Daoy (cell line): ENCODE measurements at places on chromosomes 7 and 10. TPM values are rescaled to one million over a fixed set of nuclear protein-coding genes. Genes with fewer than 3 reads are reported as not detected.

Gene NPSR1
- not detected in 2 replicates for total RNA-seq

GRCh38 chr10:89479771-89480446 lies 55.5 kb downstream of the SLC16A12 start:
- DNase-seq = no peak

DNA sequence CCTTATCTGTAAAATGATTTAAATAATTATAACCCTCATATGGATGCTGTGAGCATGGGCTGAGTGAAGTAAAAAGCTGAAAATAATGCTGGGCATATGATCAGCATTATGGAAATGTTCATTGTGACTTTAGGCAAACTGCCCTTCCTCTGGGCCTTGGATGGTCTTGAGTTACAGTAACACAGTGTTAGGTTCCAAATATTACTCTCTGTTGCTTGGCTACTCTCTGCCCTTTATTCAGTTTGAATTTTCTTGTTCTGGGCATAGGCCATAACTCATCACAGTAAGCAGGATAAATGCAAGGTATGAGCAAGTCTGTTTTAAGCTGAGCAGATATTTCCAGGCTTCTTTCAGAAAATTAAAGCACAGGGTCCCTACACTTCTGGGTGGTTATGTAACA lies 868.0 kb downstream of the KCNMA1 start:
- DNase-seq = no peak

Gene GRID1
- total RNA-seq = not detected in 2 replicates

Gene PRLHR
- not detected in 2 replicates for total RNA-seq

DNA sequence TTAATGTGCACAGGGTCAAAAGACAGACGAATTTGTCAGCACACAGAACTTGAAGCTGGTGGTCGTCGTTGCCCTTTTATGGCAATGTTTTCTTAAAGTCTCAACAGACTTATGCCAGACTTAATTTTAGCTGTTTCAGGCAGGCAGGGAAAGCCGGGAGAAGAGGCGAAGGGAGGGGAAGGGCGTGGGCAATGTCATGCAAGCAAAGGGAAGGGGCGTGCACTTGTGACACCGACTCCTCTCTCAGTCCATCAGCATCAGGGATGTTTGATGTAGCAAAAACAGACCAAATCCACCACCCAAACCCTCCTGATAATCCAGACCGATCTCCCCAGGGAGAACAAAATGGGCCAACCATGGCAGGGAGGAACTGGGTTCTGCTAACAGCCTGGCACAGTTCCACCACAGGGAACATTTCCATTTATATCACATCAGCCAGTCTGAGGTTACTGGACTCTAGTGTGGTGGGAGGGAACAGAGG lies 118.1 kb upstream of the RHEB start:
- DNase-seq = peak; percentile 32

DNA sequence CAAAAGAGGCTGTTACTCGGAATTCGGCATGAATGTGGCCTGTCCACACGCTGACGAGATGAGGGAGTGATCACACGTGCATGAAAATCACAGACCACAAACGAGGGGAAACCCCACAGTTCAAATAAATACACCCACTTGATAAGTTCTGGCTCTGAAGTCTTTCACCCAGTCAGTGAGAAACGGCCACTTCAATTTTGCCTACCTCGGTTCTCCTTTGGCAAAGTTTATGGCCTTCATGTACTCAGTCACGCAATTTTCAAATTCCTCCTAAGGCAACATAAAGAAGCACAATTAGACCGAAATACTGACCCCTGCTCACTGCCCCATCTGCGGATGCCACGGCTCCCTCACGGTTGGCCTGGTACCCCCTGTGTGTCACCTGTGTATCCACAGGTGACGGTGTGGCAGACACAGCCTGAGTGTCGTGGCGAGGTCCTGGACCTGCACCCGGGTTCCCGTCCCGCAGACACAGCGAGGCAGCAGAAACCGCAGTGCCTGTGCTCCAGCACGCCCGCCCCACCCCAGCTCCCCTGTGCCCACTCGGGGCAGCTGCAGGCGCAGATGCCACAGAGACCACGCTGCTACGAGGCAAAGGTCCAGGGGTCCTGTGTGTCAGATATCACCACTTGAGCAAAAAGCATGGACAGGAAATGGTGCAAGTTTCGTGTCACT lies 1.4 kb downstream of the CFAP46 start:
- peak; percentile 22 for DNase-seq

- no peak for DNase-seq
These were observed 312.6 kb downstream of the FGFR2 start for GRCh38 chr10:121285406-121286196.

DNA sequence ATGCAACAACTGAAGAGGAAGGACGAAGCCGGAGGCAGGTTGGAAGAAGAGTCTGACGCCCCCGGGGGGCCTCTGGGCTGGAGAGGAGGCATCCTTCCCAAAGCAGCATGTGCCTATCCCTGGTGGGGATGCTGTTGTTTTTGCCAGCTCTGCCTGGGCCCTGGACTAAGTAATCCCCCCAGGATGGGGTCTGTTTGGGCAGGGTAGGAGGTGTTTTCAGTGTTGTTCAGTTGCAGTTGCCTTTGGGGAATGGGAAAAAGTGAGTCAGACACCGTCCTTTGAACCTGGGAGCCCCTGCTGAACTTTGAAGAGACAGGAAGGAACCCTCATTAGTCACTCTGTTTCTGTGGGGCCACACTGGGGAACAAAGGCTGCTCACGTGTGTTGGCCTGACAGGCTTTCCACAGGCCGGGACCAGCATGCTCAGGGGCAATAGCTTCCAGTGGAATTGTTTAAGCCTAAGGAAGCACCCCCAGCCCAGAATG lies 35.2 kb upstream of the GDF10 start:
- DNase-seq = no peak

DNA sequence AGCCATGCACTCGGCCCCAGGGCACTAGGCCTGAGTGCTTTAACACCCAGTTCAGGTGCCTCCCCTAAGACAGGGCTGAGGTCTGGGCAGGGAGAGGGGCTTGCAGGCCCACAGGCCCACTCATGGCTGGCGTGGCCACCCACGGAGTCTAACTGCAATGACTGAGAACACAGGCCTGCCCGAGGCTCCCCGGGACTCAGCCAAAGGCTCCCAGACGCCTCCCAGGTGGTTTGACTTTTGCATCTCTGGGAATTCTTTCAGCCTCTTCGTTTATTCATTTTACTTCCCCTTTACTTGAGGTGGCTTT lies 37.3 kb downstream of the PTPRN2 start:
- no peak for DNase-seq

Gene ADAM8
- 2.9 and 6.2 TPM in 2 replicates for total RNA-seq

GRCh38 chr7:11217848-11218565 lies 244.3 kb downstream of the PHF14 start:
- no peak for DNase-seq

DNA sequence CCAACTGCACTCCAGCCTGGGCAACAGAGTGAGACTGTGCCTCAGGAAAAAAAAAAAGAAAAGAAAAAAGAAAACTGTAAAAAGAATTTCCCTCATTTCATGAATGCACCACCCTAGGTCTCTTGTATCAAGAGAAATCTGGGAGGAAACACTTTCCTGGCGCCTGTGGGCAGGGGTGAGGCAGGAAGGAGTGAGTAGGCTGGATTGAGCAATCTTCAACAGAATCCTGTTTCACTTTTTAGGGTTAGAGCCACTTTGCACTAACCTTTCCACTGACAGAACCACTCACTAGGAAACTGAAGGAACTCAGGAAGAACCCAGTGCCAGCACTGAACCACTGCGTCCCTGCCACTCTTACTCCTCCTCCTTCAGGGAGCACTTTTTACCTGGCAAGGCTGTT lies 282.1 kb downstream of the CCDC3 start:
- DNase-seq = no peak

Gene SORBS1
- total RNA-seq = 4.9 and 5.4 TPM in 2 replicates

Gene MIOS
- 32.7 and 39.4 TPM in 2 replicates for total RNA-seq

GRCh38 chr10:78634835-78635234 lies 433.9 kb upstream of the ZMIZ1 start:
- DNase-seq = peak; percentile 64

- no peak for DNase-seq
These were observed 13.2 kb upstream of the TAS2R60 start for GRCh38 chr7:143429770-143430698.

DNA sequence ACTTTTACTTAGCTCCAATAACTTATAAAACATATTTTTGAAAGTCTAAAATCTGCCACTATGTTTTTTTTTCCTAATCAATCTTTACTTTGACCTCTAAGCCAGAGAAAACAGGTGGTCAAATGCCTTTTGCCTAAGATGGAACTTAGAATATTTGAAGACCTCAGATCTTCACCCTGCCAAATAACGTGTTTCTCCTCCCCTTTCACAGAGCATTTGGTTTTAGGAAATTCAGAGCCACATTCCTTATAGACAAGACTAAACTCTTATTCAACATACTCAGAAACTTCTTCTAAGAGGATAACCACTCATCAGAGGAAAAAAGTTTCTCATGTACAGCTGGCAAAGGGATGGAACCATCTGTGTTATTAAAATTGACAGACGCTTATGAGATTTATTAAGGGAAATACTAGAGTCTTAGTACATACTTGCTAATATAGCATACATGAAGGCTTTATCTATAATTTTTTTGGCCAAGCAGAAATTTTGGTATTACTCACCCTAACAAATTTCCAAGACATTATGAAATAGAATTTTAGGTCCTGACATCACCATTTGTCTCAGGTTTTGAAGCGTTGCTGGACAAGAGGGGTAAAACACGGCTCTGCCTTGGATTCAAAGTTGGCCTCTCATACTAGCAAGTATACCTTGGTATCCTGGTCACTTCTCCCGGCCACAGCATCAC lies 2.6 kb upstream of the EGFR start:
- no peak for DNase-seq

Gene MKI67
- total RNA-seq = 23.1 and 32.2 TPM in 2 replicates

DNA sequence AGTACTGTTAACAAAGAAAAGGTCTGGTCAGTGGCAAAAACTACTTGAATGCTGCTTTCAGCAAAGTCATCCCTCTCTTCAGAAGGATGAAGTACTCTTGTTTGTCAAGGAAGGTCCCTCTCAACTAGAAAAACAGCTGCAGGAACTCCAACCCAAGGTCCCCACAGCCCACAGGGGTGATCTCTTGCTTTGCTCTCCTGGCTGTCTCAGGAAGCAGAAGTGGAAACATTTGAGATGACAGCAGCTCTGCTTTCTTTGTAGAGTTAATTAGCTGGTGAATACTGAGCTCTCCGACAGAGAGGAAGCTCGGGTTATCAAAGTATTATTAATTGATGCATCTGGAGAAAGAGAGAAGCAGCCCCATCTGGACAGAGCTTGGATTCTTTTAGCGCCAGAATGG lies 25.4 kb upstream of the LRGUK start:
- DNase-seq = no peak

GRCh38 chr10:74008212-74008731 lies 10.4 kb downstream of the VCL start:
- DNase-seq = peak; percentile 40

DNA sequence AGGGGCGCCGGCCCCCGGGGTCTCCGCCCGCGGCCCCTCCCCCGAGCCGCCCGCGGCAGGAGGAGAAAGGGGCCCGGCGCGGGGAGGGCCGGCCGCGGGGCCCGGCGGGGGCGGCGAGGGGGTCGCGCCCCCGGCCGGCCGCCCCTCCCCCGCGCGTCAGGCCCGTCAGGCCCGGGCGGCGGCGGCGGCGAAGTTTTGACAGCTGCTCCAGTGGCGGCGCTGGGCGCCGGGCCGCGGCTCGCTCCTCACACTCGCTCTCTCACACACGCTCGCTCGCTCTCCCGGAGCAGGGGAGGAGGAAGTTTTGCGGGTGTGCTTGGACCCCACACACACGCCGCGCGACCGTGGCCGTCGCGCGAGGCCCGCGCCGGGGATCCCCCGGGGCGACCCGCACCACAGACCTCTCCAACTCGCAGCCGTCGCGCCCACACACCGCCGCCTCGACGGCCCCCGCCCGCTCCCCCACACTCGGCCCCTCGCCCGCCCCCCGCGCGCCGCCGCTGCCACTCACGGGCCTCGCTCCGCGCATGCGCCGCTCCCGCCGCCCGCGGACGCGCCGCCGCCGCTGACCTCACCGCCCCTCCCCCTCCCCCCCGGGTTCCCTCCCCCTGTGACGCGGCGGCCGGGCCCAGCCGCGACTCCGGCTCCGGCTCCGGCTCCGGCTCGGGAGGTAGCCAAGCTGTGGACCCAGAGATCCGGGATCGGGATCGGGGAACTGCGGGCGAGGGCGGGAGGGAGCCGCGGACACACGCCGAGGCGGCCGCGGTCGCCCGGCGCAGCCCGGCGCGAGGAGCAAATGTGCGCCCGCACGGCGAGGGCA lies 518 bp upstream of the KMT2C start:
- DNase-seq = peak; percentile 97

DNA sequence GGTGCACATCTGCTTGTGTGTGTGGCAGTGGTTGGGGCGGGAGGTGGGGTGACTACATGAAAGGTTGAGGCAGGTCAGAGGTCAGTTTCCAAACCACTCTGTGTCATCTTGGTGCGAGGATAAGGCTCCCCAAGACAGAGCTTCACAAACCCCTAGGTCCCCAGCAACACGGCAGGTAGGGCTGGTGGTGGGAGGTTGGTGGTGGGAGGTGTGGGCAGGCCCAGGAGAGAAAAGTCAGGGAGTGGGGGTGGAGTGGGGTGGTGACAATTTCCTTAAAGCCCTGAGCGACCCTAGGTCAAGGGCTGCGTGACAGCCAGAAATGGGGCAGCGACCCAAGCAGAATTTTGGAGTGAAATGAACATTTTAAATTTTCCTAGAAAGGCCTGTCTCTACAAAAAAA lies 1.6 kb upstream of the STRA8 start:
- DNase-seq = no peak

Gene PTF1A
- not detected in 2 replicates for total RNA-seq

GRCh38 chr10:22427101-22427500 lies 81.8 kb downstream of the SPAG6 start:
- peak; percentile 72 for DNase-seq

- DNase-seq = peak; percentile 67
These were observed 1.4 kb downstream of the KBTBD2 start for GRCh38 chr7:32890010-32890792.

- no peak for DNase-seq
These were observed 15.2 kb downstream of the PIK3AP1 start for GRCh38 chr10:96705134-96705533.

Gene SDK1
- total RNA-seq = 4.2 and 5.0 TPM in 2 replicates

DNA sequence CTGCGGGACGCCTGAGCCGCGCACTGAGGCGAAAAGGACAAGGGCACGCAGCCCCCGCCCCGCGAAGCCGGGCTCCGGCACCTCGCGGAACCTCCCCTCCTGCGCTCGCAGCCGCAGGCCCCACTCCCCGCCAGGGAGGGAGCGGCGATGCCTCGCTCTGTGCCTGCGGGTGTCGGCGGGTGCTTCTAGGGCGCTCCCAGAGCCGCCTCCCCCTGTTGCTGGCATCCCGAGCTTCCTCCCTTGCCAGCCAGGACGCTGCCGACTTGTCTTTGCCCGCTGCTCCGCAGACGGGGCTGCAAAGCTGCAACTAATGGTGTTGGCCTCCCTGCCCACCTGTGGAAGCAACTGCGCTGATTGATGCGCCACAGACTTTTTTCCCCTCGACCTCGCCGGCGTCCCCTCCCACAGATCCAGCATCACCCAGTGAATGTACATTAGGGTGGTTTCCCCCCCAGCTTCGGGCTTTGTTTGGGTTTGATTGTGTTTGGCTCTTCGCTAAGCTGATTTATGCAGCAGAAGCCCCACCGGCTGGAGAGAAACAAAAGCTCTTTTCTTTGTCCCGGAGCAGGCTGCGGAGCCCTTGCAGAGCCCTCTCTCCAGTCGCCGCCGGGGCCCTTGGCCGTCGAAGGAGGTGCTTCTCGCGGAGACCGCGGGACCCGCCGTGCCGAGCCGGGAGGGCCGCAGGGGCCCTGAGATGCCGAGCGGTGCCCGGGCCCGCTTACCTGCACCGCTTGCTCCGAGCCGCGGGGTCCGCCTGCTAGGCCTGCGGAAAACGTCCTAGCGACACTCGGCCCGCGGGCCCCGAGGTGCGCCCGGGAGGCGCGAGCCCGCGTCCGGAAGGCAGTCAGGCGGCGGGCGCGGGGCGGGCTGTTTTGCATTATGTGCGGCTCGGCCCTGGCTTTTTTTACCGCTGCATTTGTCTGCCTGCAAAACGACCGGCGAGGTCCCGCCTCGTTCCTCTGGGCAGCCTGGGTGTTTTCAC lies 519 bp downstream of the ITGB8 start:
- peak; percentile 84 for DNase-seq
